Sciatic nerve (tissue), 2 donors: ENCODE measurements at places on chromosomes 1 and 21.

DNA sequence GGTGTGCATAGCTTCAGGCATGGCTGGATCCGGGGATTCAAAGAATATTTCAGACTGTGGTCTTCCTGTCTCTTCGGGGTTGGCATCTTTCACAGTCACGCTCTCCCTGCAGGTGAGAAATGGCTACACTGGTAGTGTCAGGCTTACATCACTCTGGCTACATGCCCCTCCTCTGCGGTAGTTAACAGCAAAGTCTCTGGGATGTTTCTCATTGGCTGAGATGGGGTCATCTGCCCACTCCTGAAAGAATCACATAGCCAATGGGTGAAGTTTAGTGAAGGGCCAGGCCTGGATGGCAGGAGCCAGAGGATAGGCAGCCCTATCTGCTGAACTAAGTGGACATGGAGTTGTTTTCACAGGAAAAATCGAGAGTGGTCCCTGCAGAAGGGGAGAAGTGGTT, 356.5 kb downstream of the MATN1 start:
- no peak for DNase-seq

DNA sequence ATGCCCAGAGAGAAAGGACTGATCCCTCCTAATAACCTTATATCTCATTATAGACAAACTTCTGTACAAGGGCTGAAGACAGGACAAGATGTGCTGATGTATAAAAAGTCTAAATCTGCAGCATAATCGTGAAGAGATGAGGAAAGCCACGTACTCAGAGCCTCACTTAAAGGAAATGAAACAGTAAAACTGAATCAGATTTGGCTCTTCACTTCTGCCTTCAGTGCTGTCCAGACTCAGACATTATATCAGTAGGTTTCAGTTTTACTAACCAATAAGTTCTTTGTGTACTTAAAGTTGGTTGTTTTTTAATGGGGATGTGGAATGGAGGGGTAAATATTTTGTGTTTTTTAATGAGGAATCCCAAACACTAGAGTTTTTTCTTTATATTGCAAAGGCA, 45.3 kb upstream of the RGS1 start:
- DNase-seq: no peak

- DNase-seq: no peak
Observed at GRCh38 chr1:81111818-81112217, 688.9 kb upstream of the ADGRL2 start.

DNA sequence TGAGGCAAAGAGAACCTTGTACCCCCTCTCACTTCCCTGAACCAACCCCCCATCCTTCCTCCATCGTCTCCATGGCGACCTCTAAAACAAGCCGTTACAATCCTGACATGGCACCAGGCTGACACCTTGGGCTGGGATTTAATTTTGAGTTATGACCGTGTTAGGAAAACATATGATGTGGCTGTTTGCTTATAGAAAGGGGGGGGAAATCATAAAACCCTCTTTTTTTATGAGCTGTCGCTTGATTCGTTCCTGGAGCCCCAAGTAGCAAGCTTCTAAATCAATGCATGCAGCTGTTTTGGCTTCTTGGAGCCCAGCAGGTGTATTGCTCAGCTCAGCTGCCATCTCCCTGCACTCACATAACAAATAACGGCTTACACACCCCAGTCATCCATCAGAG, 301.2 kb upstream of the SPAG17 start:
- no peak for DNase-seq

DNA sequence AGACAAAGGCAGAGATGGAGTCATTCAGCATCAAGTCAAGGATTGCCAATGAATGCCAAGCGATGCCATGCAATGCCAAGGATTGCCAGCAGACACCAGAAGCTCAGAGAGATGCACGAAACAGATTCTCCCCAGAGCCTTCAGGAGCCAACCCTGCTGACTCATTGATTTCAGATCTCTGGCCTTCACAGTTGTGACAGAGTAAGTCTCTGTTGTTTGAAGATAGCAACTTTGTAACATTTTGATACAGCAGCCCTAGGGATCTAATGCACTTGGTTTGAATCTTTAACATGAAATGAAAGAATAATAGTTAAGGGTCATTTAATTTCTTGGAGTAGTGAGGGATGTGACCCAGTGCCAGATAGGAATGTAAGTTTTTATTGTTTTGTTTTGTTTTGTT, 287.4 kb upstream of the RUNX1 start:
- DNase-seq: no peak

DNA sequence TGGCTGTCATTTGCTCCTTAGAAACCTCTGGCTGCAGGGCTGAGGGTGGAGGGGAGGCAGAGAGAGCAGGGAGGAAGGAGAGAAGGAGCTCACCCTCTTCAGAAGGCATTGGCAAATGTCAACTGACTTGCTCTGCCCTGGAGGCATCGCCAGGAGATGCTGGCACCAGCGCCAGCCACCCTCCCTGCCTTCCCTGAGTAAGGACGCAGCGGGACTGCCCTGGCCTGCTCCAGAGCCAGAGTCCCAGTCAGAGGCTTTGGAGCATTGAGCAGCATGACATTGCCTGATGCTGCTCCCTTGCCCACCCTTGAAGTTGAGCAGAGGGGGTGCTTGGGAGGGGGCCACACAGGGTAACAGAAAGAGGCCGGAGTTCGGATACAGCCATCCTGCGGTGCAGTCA, 62.3 kb downstream of the DISP3 start:
- no peak for DNase-seq

DNA sequence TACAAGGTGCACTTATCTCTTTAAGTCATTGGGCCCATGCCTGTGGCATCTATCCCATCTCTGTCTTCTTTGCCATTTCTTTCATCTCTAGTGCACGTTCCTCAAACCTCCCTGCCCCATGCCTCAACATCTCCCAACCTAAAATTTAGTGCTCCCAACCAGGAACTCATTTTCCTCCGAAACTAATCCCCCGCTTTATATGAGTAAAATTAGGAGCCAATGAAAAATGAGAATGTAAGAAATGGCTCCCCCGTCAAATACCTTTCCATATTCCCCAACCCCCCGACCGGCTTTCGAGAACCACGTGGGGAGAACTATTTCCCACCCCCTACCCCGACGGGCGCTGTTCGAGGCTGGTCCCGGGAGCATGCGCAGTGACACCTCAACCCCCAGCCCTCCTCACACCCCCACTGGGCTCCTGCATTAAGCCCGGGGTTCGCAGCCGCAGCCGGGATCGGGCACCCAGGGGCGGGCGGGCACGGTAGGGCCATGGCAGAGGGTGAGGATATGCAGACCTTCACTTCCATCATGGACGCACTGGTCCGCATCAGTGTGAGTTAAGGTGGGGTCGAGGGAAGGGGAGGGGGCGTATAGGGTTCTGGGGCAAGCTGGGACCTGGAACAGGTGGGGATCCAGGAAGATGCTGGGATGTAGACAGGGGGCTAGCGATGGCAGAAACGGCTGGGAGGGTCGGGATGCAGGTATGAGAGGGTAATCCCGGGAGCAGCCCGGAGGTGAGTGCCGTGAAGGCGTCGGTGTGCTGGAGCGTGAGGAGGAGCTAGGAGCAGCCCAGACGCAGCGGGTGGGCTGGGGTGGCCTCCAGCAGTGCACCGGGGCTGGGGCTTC, at the start of gene TRIM46:
TRIM46 (plus strand) TSS at position 372 of the 846 bp plus-strand sequence; CDS start at position 490, 118 bp downstream.
- peak; percentile 74 for DNase-seq

DNA sequence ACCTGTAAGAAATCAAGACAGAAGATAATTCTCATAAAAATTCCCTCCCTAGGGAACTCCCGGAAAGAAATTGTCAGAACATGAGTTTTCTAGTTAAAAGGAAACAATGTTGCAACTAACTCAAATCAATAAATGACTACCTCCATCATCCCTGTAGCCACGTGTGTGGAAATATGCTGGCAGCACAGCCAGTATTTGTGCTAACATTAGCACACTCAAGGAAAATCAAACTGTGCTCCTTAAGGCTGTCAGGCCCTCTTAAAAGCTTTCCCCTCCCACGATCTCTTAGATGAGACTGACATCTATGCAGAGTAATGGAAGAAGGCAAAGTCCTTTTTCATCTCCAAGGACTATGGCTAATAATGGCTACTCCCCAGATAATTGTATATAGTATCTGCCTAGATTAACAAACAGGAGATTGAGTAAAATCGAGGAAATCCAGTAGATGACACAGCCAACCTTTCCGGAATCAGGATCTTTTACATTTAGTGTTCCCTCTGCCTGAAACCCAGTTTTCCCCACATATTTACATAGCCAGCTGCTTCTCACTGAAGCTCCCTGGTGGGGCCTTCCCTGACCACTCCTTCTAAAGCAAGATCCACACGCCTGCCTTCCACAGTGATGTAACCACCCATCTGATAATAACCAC, 50.9 kb upstream of the NR5A2 start:
- DNase-seq: no peak

GRCh38 chr1:47507144-47507543, 69.3 kb downstream of the FOXD2 start:
- DNase-seq: no peak

- DNase-seq: no peak
Observed at GRCh38 chr1:227038401-227038800, 98.3 kb downstream of the COQ8A start.

DNA sequence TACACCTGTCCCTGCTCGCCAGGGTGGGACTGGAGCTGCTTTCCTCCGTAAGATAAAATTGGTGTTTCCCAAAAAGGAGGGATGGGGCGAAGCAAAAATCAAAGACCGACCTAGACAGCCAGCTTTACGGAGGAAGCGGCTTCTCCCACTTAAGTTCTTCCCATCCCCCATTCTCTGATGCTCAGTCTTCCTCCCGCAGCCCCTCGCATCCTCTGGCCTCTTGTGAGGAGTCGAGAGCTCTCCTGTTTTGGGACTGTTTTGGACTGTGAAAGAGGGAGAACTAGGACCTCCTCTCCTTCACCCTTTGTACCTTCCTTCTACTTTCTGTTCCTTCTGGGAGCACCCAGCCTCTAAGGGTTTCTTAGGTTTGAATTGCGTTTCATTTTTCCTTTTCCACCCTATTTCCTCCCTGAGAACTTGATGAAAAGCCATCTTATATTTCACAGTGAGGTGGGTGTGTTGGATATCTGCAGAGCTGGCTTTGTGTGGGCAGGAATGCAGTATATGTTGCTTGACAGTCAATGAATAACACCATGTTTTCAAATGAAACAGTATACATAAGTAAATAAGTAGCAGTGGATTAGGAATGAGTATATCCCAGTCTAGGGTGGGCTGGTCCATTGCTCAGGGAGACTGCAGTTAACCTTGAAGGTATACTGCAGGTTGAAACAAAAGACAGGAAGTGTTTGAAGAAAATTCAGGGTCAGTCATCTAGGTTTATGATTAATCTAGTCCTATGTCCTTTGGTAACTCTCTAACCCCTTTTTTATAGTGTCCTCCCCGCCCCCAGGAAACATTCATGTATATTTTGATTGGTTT, 848 bp downstream of the CTTNBP2NL start:
- no peak for DNase-seq

- no peak for DNase-seq
Observed at GRCh38 chr1:172882791-172883386, 167.9 kb downstream of the TNFSF18 start.

DNA sequence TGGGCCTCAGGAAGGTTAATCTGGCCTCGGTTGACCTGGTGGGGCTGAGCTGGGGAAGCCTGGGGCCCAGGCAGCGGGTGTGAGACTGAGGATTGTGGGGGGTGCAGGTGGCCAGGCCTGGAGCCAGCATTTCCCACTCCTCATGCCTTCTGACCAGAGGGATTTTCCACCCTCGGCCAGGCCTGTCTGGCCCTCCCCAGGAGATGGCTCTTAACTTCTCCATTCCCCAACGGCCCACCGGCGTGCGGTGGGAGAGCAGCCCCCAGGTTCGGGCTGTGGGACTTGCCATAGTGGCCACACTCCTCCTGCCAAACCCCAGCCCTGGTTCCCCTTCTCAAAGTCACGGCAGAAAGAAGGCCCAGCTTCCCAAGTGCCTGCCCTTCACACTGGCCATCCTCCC, 126.5 kb upstream of the RUNX3 start:
- DNase-seq: no peak

DNA sequence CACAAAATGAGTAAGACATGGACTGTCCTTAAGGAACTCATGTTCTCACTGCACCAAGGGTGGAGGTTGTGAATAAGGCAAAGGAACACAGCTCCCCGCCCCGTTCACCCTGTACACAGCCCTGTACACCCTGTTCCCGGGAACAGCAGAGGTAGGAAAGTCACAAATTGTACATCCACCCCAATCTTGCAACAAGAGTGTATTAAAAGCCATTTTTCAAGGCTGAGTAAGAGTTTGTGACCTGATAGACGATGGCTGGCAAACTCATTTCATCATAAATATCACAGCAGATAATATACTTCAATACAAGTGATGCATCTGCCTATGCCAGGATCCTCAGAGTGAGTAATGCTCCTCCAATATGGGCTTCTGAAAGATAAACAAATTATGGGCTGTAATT, 52.5 kb upstream of the CAMK1G start:
- DNase-seq: no peak

DNA sequence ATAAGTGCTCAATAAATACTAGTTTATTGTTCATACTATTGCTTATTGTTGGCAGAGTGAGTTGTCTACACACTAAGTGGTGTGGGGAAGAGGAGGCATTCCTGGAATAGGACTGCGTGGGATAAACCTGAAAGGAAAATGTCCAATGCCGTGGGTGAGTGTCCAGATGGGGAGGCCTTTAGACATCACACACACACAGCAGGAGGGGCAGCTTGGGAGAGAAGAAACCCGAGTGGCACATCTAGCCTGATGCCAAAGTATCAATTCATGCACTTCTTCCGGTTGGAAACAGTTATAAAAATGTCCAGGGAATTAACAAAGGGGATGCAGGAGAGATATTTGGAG, 27.3 kb downstream of the CCN1 start:
- DNase-seq: no peak

DNA sequence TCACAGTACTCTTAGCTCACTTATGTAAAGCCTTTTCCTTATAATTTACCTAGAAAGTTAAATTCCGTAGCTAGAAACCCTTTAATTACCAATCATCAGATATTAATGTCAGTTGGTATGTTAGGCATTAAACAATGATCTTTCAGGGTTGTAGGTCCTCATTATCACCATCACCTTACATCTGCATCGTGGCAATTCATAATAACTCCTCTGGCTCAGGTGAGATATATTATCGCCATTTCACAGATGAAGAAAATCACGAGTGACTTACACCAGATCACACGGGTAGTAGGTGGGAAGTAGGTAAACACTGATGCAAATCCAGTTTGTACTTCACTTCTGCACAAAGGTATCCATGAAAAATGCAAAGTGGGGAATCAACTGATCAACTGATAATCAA, 639 bp downstream of the NUP133 start:
- no peak for DNase-seq

GRCh38 chr1:171641076-171641864, 11.2 kb downstream of the MYOC start:
- DNase-seq: no peak

GRCh38 chr21:34235514-34235913, 128.3 kb upstream of the KCNE2 start:
- no peak for DNase-seq
